ENCODE measurements at places on chromosomes 11 and 22. TPM values are rescaled to one million over a fixed set of nuclear protein-coding genes. Genes with fewer than 3 reads are reported as not detected.

The OR5L2 gene
- total RNA-seq: not detected

The BIRC2 gene
- 57.3 TPM for total RNA-seq

The CATSPER1 gene
- not detected for total RNA-seq

The RCOR2 gene
- 1.8 TPM for total RNA-seq

The FZD4 gene
- total RNA-seq: 0.68 TPM

The NPTXR gene
- 0.04 TPM for total RNA-seq

The SLC25A18 gene
- not detected for total RNA-seq

The RIC3 gene
- 0.39 TPM for total RNA-seq

The SCGB1C1 gene
- total RNA-seq: not detected

The DRD2 gene
- 0.07 TPM for total RNA-seq

The F2 gene
- total RNA-seq: not detected

The DGCR6 gene
- total RNA-seq: 0.48 TPM

Measured in foreskin keratinocyte (primary cell).